A375 (cell line): ENCODE measurements at places on chromosomes 4 and X. TPM values are rescaled to one million over a fixed set of nuclear protein-coding genes. Genes with fewer than 3 reads are reported as not detected.

Gene PRDM8
- 0.72 and 2.0 TPM in 2 replicates for total RNA-seq

Gene SUPT20HL1
- total RNA-seq, result not detected in 2 replicates

Gene RTL3
- 0.34 TPM in 1 of 2 replicates, not detected in the other for total RNA-seq

Gene ALPK1
- 8.6 and 9.8 TPM in 2 replicates for total RNA-seq

Gene DRD5
- total RNA-seq, result not detected in 2 replicates

Gene GATA1
- not detected in 2 replicates for total RNA-seq

Gene CCSER1
- 3.2 and 3.9 TPM in 2 replicates for total RNA-seq

Gene SLC9B1
- 1.5 TPM in 1 of 2 replicates, not detected in the other for total RNA-seq

Gene SH3TC1
- total RNA-seq, result 19.3 and 22.5 TPM in 2 replicates

Gene NLRP2B
- not detected in 2 replicates for total RNA-seq

Gene AFF2
- total RNA-seq, result not detected in 2 replicates

Gene XAGE2
- not detected in 2 replicates for total RNA-seq

Gene JAKMIP1
- total RNA-seq, result not detected in 2 replicates

Gene GAGE12J
- total RNA-seq, result 0.57 and 12.5 TPM in 2 replicates

Gene CFI
- total RNA-seq, result 9.8 and 11.4 TPM in 2 replicates

Gene PDE6B
- total RNA-seq, result 4.5 and 5.1 TPM in 2 replicates

Gene TASL
- not detected in 2 replicates for total RNA-seq
